ENCODE measurements at places on chromosomes 12 and 14. TPM values are rescaled to one million over a fixed set of nuclear protein-coding genes. Genes with fewer than 3 reads are reported as not detected.

- DNase-seq, result no peak
Measured at GRCh38 chr12:85564786-85565185, 271.4 kb downstream of the RASSF9 start.

GRCh38 chr14:50057331-50057730 is 59.0 kb downstream of the VCPKMT start:
- DNase-seq, result no peak

GRCh38 chr14:79598339-79598738 is 613.0 kb downstream of the DIO2 start:
- DNase-seq, result peak; percentile 70

- DNase-seq, result no peak
Measured at GRCh38 chr12:93111773-93112172, 182.7 kb upstream of the EEA1 start.

- DNase-seq, result no peak
Measured at GRCh38 chr12:129101816-129102215, 248.5 kb downstream of the GLT1D1 start.

DNA sequence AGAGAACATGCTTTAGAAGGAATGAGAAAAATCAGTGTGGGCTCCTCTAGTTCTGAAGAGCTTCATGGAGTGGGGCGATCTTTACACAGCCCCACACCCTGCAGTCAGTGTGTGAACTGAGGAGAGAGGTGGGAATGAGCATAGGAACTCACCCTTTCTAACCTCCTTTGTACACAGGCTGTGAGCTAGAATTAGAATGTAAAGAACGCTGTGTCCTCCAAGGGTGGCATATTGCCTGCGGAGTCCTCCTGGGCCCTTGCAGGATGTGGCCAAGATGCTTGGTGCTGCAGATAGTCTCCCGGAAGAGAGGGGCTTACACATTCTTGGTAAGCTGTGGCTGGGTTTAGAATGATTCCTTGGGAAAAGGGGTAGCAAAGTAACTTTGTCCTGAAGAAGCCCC is 43.9 kb downstream of the NINJ2 start:
- no peak for DNase-seq

- DNase-seq, result peak; percentile 38
Measured at GRCh38 chr12:25242981-25243679, 7.6 kb downstream of the KRAS start.

The KRT82 gene
- total RNA-seq, result not detected

The EFS gene
- total RNA-seq, result 7.8 TPM

The INHBC gene
- not detected for total RNA-seq
